Stimulated activated CD8-positive, alpha-beta memory T cell treated with anti-CD3 and anti-CD28 coated beads, Interleukin-4, amount 100 ng/mL, for 4 hours (primary cell): ENCODE measurements at places on chromosomes 5 and 9.

DNA sequence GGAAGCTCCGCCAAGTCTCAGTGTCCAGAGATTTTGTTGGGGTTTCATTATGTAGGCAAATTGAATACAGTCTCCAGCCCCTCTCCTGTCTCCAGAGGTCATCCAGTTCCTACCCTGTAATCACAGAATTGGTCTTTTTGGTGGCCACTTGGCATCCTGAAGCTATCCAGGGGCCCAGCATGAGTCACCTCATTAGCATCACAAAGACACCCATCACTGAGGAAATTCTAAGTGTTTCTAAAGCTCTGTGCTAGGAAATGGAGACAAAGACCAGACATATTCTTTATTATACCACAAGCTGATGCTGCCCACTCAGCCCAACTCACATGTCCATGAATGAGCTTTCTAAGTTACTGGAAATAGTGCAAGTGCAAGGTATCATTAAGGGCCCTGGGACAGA is 229.9 kb downstream of the DOCK8 start:
- DNase-seq = no peak

- no peak for DNase-seq
Measured at GRCh38 chr5:2013301-2014057, 130.8 kb upstream of the IRX4 start.

GRCh38 chr9:93822229-93822628 is 132.9 kb downstream of the BARX1 start:
- no peak for DNase-seq

GRCh38 chr9:127263664-127264063 is 910 bp upstream of the GARNL3 start:
- no peak for DNase-seq

DNA sequence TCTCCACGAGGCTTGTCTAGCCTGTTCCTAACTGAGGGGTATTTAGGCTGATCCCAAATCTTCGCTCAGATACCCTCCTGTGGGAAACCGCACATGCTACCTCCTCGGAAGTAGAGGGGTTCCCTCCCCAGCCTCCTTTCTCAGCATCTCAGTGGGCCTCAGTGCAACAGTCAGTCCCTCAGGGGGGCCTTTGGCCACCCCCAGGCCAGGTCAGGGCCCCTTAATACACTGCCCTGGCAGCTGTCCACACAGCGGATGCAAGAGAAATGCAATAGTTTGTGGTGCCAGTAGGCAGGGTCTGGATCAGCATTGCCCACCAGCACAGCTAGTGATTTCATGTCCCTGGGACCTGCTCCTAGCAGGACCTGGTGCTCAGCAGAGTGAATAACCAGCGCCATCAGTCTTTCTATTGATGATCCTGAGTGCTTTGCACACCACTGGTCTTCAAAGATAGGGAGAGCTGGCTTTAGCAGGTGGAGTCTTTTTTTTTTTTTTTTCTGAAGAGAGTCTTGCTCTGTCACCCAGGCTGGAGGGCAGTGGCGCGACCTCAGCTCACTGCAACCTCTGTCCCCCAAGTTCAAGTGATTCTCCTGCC is 7.5 kb downstream of the PLPP7 start:
- no peak for DNase-seq

DNA sequence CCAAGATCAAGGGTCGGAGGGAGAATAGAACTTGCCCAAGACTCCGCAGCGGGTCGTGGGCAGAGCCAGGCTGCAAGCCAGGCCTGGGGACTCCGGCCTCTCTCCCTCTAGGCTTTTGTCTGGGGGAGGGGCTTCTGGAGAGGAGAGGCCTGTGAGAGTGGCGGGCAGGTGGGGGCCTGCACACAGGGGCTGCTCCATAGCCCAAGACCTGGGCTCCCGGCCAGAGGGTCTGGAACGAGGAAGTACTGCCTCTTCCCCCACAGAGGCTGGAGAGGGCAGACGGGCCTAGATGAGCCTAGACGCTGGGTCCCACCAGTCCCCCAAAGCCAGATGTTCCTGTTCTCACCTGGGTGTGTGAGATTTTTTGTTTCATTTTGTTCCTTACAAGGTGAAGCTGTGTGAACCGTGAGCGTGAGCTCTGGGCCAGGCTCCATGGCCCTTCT is 5.2 kb upstream of the ST6GALNAC6 start:
- no peak for DNase-seq

DNA sequence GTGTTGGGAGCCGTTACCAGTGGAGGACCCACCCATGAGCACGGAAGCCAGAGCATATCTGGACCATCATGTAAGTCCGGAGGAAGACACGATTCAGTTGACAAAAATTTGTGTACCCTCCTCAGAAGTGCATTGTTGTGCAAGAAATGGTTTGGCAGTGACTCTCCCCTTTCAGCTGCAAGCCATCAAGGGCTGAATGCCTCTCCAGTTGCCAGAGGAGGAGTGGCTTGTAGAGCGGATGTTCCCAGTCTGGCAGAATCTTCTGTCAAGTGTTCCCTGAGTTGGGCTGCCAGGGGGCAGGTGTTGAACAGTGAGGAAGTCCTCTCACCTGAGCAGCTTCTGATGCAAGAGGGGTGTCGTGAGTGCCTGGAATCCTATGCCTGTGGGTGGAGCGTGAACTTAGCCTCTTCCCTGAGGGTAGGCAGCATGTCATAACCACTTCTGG is 27.6 kb upstream of the CDKN2AIPNL start:
- DNase-seq = no peak

- no peak for DNase-seq
Measured at GRCh38 chr5:66149950-66150349, 5.8 kb downstream of the SREK1 start.

- no peak for DNase-seq
Measured at GRCh38 chr5:142688281-142688989, 2.5 kb upstream of the FGF1 start.

GRCh38 chr5:117776977-117777376 is 1202.4 kb upstream of the SEMA6A start:
- DNase-seq = no peak

- no peak for DNase-seq
Measured at GRCh38 chr9:122394265-122395125, 23.7 kb downstream of the PTGS1 start.

GRCh38 chr5:68424799-68425537 is 209.4 kb downstream of the PIK3R1 start:
- DNase-seq = no peak

- DNase-seq = no peak
Measured at GRCh38 chr5:150320044-150320613, 17.4 kb upstream of the ARSI start.

GRCh38 chr5:160029004-160029403 is 20.1 kb downstream of the TTC1 start:
- no peak for DNase-seq

DNA sequence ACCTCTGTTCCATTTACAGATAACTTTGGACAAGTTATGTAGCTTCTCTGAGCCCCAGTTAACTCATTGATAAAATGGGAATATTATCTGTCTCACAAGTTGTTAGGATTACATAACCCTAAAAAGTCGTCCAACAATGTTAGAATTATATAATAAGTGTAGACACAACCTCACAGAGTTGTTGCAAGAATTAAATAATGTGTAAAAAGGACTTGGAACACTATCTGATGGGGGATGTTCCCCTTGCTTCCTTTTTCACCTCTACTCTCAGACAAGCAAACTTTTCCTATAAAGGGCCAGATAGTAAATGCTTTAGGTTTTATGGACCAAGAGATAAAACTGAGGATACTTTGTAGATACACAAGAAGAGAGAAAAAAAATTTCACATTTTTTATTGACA is 193.5 kb downstream of the GAPVD1 start:
- DNase-seq = no peak

- no peak for DNase-seq
Measured at GRCh38 chr9:111350556-111350955, 20.5 kb upstream of the OR2K2 start.

- no peak for DNase-seq
Measured at GRCh38 chr5:157085930-157086329, 22.9 kb downstream of the HAVCR2 start.

- DNase-seq = no peak
Measured at GRCh38 chr5:181164076-181164952, 16.9 kb downstream of the OR2V2 start.

DNA sequence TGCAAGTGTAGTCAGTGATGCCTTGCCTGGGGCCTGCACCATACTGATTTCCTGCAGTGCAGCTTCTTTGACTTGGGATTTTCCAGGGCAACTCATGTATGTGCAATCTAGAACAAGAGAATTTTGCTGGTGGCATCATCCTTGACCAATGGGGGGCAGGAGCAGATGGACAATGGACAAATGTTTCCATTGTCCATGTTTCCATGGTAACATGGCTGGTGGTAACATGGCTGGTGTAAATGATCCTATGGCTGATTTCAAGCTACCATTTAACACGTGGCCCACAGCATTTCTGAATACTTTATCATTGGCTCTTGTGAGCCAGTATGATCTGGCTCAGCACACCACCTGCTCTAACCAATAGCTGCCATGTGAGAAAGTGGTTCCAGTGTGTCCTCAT is 130.1 kb upstream of the OSMR start:
- DNase-seq = no peak

- no peak for DNase-seq
Measured at GRCh38 chr5:158165647-158166046, 306.7 kb upstream of the CLINT1 start.

DNA sequence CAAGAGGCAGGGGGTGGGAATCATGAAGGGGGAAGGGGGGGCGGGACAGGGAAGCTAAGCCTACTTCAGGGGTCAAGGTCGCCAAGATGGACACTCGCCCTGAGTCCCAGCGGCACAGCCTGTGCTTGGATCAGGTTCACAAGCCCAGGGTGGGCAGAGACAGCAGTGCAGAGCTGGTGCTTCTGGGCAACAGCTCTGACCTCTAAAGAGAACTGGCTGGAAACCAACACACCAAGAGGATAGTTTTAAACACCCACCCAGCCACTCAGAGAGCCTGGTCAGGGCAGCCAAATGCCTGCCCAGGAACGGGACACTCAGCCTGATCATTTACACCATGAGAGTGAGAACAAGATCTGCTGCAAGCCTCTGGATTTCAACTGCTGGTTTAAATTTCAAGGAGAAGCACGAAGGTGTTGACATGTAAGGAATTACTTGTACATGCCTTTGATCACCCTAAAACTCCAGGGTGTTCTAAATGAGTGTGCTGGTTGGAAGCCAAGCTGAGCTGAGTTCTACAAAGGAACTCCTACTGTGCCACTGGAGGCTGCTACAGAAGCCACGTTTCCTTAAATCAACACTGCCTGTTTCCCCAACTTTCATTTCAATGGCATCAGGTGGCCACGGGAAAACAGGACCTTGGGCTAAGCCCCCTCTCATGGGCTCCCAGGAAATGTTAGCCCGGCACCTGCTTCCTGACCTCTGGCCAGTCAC is 91.5 kb downstream of the TTLL11 start:
- DNase-seq = no peak

DNA sequence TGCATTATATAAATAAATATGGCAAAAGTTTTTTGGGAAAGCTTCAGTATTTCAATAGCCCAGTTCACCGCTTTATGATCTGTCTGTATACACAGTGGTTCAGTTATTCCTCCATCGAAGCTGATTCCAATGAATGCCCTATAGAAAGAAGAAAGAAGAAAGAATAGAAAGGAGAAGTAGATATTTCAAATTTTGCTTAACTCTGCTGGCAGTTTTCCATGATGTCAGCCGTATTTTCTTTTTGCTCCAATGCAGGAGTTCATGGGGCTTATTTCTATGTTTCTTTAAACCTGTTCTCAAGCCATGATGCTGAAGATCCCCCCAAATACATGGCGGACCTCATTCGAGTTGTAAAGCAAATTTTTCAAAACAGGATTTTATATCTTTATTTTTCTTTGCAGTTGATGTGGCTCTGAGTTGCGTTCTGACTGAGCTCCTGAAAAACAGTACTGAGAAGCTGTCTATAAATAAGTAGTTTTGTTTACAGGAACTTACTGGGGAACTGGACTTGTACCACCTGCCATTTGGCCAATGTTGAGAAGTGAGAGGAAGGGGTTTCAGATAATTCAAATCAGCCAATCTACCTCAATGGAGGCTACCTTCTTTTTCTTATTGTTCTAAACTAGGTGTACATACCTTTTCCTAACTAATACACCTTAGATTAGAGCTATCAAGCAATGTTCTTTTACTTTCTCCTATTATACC is 418.5 kb upstream of the MEF2C start:
- DNase-seq = no peak

GRCh38 chr9:116187570-116188170 is 34.1 kb downstream of the PAPPA start:
- no peak for DNase-seq

GRCh38 chr5:141496038-141496437 is 7.2 kb downstream of the PCDHGC5 start:
- DNase-seq = no peak

DNA sequence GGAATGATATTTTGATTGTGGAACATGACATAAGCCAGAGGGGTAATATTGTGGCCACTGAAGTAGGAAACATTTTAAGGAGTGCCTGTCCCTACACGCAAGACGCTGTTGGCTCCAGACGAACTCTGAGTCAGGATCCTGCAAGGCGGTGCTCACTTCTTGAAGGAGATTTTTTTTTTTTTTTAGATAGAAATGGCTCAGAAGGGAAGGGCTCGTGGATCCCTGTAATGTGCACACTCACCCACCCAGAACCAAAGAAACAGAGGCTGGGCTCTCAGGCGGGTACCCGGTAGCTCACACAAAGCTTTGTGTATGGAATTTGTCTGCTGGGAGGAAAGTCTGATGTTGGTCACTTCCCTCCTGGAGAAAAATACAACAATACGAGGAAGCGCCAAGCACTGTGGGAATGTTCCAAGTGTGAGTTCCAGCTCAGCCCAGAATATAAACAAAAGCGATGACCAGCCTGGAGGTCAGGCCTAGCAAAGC is 25.7 kb downstream of the RAPGEF1 start:
- DNase-seq = no peak

DNA sequence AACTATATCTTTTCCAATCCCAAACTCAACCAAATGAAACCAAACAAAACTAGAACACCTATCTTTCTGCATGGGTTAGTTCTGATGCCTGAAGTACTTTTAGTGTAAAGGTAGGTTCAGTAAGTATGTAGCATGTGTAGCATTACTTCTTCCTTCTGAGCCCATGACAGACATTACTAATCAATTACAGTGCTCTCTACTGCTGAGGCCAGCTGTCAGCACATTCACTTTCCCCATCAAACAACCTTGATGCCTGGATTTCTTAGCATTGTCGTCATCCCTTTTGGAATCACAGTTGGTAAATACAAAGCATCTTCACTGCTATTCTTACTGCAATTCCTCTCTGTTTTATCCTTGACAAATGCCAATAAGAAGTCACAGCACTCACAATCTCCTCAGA is 103.2 kb downstream of the PTTG1 start:
- DNase-seq = no peak
